ENCODE measurements at places on chromosomes 5 and 9.
A peak's percentile ranks its signal among the peaks of the same experiment; 100 is the strongest.

DNA sequence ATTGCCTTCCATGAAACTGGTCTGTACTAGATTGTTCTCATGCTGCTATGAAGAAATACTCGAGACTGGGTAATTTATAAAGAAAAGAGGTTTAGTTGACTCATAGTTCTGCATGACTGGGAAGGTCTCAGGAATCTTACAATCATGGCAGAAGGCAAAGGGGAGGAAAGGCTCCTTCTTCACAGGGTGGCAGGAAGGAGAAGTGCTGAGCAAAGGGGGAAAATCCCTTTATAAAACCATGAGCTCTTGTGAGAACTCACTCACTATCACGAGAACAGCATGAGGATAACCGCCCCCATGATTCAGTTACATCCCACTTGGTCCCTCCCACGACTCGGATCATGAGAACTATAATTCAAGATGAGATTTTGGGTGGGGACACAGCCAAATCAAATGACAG lies 163.2 kb downstream of the RFK start:
- DNase-seq: no peak

- no peak for DNase-seq
These were observed 96.8 kb downstream of the ALDH1A1 start for GRCh38 chr9:72855890-72856523.

- no peak for DNase-seq
These were observed 58.9 kb downstream of the NDFIP1 start for GRCh38 chr5:142167458-142167857.

- no peak for DNase-seq
These were observed 174.0 kb downstream of the HMHB1 start for GRCh38 chr5:143985832-143986515.

GRCh38 chr9:114662081-114662989 lies 4.7 kb upstream of the TEX53 start:
- DNase-seq: peak; percentile 64

GRCh38 chr5:122114501-122114900 lies 14.8 kb upstream of the ZNF474 start:
- DNase-seq: no peak

- DNase-seq: peak; percentile 33
These were observed 83.5 kb upstream of the BOD1 start for GRCh38 chr5:173699966-173700365.

GRCh38 chr5:2566284-2566683 lies 185.2 kb downstream of the IRX2 start:
- DNase-seq: no peak

- DNase-seq: no peak
These were observed 19.9 kb downstream of the ABLIM3 start for GRCh38 chr5:149161026-149161687.

GRCh38 chr5:174273325-174273724 lies 227.8 kb downstream of the NSG2 start:
- no peak for DNase-seq

GRCh38 chr5:120405923-120406322 lies 58.2 kb upstream of the PRR16 start:
- no peak for DNase-seq

DNA sequence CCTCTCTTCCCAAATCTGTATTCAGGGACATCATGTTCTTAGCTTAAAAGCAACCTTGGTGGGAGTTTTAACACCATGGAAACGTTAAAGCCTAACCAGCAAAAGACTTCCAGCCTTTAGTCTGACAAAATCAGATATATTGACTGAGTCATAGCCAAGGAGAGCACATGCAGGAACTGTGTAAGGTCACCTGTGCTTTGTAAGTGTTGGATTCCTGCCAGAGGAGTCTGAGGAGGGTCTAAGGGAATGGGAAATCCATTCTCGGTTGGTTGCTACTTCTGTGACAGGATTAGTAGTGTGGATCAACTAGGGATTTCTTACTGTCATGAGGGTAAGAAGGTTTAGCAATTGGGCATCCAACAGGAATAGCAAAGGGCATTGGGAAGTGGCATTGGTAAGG lies 142.0 kb upstream of the CHD1 start:
- DNase-seq: no peak

- DNase-seq: no peak
These were observed 176.1 kb downstream of the GADD45G start for GRCh38 chr9:89780959-89781358.

- no peak for DNase-seq
These were observed 149.6 kb upstream of the DMRT1 start for GRCh38 chr9:691825-692400.
